ENCODE measurements at places on chromosomes 3 and 15.

DNA sequence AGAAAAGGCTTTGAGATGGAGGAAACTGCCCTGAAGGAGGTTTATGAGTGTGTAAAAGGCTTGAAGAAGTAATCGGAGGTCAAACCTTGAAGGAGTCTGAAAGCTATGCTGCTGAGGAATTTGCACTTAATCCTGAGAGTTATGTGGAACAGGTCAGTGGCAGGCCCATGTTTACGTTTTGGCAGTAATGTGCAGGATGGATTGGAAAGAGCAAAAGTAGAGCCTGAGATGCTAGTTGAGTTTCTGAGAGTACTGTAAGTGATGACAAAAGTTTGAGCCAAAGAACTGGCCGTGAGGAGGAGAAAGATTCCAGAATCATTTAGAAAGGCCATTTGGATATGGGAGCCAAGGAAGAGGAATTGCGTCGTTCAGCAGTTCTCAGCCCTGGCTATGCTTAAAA lies 3.2 kb upstream of the GASK1A start:
- no peak for DNase-seq

GRCh38 chr3:69591164-69591736 lies 148.0 kb upstream of the MITF start:
- no peak for DNase-seq

GRCh38 chr3:113676261-113676660 lies 20.2 kb downstream of the USF3 start:
- no peak for DNase-seq

- DNase-seq: no peak
These were observed 35.2 kb downstream of the FNDC3B start for GRCh38 chr3:172074586-172074985.

GRCh38 chr15:40567111-40567510 lies 2.0 kb upstream of the RPUSD2 start:
- DNase-seq: no peak

- DNase-seq: peak; percentile 2
These were observed 179.9 kb upstream of the C2CD4B start for GRCh38 chr15:62344806-62345539.

DNA sequence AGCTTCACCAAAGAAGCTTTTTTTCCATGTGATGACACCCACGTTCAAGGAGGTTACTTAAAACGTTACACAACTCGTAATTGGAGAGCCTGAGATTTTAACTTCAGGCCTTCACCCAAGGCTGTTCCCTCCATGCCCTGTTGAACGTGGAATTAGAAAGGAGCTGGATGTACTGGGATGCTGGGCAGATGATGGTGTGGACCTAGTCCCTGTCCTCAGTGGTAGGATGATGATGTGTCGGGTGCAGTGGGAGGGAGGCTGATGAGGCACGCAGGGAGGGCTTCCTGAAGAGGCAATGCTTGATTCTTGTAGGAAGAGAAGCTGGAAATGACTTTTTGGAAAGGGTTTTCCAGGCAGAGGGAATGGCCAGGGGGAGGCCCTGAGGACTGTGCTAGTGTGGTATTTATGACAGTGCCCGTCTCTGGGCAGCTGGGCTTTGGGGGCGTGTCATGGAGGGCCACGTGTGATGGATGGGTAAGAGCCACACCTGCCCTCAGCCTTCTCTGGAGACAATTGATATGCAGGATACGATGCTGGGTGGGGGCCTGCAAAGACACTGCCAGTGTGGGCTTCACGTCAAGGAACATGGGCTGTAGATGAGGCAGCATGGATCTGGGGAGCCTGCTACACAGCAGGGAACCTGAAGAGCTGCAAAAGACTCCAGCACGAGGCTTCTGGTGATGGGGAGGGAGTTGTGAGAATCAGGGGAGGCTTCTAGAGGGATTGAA lies 15.3 kb downstream of the SYNM start:
- DNase-seq: no peak

GRCh38 chr15:52329987-52330386 lies 34.4 kb upstream of the MYO5C start:
- DNase-seq: no peak

DNA sequence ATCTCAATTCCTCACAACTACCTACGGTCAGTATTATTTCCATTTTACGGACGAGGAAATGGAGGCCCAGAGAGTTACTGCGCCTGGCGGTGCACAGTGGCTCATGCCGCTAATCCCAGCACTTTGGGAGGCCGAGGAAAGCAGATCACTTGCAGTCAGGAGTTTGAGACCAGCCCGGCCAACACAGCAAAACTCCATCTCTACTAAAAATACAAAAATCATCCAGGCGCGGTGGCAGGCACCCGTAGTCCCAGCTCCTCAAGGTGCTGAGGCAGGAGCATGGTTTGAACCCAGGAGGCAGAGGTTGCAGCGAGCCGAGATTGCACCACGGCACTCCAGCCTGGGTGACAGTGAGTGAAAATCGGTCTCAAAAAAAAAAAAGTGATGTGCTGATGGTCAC lies 187.3 kb downstream of the XXYLT1 start:
- no peak for DNase-seq

DNA sequence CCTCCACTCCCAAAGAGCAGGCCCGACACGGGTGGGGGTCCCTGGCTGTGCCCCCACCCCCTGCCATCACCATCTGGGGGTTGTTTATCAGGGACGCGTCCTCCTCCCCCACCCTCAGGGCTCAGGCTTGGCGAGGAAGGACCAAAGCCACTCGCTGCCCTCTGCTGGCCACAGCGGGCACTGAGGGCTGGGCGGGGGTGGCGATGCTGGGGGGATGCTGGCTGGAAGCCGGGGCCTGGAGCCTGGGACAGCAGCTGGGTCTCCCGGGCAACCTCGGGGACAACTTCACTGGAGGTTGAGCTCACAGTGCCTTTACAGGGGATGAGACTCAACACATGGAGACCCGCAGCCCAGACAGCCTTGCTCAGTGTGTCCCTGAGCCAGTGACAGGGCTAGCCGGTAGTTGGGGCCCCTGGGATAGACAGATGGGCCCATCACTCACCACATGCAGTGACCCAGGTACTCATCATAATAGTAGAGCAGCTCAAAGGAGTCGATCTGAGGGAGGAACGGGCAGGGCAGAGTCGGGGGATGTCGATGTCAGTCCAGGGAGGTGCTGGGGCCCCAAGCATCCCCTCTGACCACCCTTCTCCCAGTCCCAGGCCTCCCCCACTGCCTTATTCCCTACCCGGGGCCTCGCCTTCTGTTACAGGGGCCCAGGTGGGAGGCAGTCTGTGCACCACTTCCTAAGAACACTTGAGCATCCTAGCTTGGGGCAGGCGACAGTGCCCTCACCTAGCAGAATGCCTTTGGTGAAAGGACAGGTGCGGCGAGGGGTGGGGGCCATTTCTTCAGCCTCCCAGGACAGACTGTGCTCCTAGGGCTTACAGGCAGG lies 5.9 kb upstream of the CALML4 start:
- no peak for DNase-seq

All from NCI-H1436 (cell line).